Activated CD4-positive, alpha-beta T cell treated with anti-CD3 and anti-CD28 coated beads, Interleukin-2, amount 50 U/mL, for 16 hours (primary cell): ENCODE measurements at places on chromosomes 1 and 21.

DNA sequence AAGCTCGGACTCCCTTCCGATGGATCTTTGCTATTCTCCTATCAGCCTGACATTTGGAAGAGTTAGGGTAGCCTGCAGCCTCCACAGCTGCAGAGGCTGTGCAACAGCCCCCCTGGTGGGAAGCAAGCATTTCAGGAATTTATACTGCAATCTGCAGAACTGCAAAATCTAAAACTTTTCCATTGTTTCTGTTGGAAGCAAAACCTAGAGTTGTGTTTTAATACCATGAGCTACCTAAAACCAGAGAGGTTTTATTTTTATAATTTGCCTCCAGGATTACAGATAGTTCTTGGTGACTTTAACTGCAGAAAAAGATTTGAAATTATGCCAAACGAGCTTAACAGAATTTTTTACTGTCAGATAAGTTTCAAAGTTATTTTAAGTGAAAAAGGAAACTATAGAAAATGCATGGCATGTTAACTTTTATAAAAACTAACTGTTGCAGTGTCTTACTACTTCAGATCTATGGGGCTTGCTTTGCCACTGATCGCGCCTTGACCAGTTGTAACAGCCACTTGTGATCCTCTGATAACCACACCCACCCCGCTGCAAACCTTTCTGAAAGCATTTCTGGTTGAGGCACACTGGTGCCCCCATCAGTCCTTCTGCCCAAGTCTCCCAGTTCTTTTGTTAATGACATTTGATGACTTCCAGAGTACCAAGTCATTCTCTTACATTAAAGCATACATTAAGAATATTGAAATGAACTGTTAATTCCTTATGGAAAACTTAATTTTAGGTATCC is 64.8 kb downstream of the PRDM2 start:
- no peak for DNase-seq

- DNase-seq = no peak
These were observed 22.6 kb upstream of the TRABD2B start for GRCh38 chr1:48019714-48020315.

DNA sequence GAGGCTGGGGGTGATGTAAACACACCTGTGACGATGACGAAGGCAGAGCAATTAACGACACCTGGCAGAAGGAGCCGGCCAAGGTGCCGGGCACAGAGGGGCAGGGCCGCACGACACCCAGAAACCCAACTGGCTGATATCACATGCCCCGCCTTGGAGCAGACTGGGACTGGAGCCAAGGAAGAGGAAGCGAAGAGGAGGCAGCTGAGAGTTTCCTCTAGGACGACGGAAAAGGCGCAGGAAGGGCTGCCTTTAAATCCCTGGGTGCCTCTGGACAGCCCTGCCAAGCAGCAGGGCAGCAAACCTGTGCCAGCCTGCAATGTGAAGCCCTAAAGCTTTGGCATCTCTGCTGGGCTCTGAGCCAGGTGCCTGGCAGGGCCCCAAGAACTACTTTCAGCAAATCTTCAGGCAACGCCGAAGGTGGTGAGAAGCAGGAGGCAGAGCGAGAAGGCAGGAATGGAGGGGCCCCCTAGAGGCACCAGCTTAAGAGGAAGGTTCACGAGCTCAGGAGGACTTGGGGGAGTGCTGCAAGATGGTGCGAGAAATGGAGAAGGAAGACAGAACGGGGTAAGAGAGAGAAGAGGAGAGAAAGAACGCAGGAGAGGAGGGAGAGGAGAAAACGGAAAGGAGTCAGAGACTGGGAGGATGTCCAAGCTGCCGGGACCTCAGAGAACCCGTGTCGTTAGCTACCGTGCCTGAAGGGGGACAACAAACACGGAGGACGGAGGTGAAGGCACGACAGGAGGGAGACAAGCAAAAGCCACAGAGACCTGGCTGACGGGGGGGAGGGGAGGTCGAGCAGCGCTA is 25.3 kb upstream of the PEF1 start:
- peak; percentile 12 for DNase-seq

- no peak for DNase-seq
These were observed 26.4 kb downstream of the LRRC53 start for GRCh38 chr1:74486036-74486435.

DNA sequence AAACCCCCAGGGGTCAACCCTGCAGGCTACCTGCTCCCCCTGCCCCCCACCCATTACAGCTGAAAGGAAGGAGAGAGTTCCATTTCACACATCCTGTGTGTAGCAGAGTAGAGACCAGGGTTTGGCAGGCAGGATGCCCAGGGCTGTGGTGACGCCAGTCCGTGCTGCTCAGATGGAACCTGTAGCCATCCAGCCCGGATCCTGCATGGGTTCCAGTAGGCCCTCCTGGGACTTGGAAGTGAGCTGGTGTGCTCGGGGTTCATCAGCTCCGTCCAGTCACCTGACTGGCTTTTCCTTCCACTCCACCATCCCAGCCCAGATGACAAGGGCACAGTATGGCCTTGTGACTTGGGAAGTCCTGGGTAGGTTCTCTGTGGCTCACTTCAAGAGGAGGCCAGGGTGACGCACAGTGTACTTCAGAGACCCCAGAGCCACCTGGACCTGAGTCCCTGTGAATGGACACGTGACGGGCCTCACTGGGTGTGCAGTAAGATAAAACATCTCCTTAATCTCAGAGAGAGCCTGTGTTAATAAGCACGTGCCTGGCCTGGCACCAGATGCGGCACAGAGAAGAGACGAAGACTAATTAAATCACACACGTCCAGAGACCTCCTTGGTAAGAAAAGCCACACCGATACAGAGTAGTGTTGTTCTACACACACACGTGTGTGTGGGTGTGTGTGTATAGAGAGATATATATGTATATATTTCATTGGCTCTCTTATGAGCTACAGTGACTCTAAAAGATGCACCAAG is 16.0 kb downstream of the ITPKB start:
- no peak for DNase-seq

- no peak for DNase-seq
These were observed 23.1 kb upstream of the ADGRB2 start for GRCh38 chr1:31787261-31787660.

DNA sequence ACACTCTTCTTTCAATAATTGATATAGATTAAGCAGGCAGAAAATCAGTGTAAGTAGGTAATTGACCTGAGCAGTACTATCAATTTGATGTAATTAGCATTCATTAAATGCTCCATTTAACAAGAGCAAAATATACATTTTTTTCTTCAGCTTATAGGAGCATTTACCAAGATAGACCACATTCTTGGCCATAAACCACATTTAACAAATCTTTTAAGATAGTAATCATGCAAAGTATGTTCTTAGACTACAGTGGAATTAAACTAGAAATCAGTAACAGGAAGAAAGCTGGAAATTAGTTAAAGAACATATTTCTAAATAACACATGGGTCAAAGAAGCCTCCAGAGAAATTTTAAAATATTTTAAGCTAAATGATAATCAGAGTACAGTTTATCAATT is 8.7 kb upstream of the PRKACB start:
- DNase-seq = no peak

- DNase-seq = no peak
These were observed 91.1 kb downstream of the MTR start for GRCh38 chr1:236886199-236886598.

- DNase-seq = no peak
These were observed 121.5 kb downstream of the LMO4 start for GRCh38 chr1:87450136-87450535.

DNA sequence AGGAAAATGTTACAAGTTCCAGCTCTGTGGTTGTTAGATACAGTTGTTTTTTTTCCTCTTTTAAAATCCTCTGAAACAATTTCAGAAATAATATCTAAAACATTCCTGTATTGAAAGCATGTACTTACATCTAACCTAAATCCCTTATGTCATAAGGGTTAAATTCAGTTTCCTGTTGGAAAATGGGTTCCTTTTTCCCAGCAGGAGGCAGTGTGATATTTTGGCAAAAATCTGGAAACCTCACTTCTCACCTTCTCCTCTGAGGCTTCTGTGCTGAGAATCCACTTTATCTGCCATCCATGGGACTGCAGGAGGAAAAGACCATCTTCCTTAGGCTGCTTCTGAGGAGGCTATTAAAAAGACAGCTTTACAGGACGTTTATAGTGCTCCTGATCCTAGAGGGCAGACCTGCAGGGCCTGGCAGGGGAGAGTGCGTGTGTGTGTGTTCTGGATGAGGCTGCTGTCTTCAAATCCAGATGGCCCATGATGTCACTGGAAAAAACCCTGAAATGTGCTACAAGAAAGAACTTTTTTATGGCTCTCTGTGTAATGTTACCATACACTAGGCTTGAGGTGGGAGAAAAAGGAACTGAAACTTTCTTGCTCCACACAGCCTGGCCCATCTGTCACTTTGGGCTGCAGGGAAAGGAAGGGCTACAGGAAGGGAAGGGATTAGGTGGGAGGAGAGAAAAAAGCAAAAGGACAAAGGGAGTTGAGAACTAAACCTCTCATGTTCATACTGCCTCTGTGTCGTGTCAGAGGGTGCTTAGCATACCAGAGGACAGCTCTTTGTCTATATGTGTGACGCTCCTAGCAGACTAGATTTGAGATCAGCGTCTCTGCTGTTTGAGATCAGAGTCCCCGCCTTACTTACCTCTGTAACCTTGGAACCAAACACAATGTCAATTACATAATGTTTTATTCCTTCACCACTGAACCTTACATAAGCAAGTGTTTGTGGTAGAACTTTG is 379.2 kb upstream of the SPAG17 start:
- no peak for DNase-seq

GRCh38 chr1:117138561-117138960 is 17.0 kb upstream of the TRIM45 start:
- no peak for DNase-seq

GRCh38 chr1:172040466-172040865 is 199.2 kb downstream of the DNM3 start:
- no peak for DNase-seq

DNA sequence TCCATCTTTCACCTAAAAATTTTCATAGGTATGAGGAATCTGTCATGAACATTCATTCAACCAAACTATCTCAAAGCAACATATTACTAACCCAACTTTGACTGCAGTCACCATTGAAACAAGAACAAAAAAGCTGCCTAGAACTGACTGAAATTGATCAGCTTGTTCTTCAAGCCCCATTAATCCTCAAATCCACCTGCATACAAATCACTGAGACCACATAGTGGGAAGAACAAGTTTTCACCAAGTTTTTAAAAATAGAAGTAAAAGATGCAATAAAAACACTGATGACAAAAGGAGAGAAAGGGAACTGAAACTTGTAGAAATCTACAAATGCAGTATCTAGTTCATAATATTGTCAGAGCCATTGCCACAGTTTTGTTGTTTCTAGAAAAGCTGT is 6.1 kb downstream of the SORT1 start:
- DNase-seq = no peak

- DNase-seq = no peak
These were observed 8.5 kb downstream of the SSR2 start for GRCh38 chr1:156012051-156012817.

- no peak for DNase-seq
These were observed 874.4 kb downstream of the KCNT2 start for GRCh38 chr1:195733826-195734225.

- DNase-seq = no peak
These were observed 3.7 kb upstream of the SDE2 start for GRCh38 chr1:226002667-226003501.

GRCh38 chr21:37208056-37208721 is 58.9 kb downstream of the VPS26C start:
- DNase-seq = peak; percentile 47

DNA sequence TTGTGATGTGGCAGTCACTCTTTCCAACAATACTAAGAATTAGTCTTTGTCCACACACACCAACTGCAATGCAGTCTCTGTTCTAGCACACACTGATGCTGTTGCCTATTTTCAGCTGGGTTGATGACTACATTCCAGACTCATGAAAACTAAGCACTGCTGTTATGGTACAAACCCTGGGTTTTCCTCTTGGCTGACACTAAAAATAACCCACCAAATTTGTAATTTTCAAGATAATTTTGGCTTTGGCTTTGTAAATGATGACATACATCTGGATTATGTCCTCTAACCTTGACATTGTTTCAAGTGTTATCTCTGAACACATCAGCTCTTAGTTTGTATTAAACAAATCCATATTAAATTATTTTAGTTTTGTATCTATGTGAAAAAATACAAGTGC is 444.8 kb downstream of the PTPRC start:
- no peak for DNase-seq

- DNase-seq = no peak
These were observed 3.5 kb upstream of the CELA2A start for GRCh38 chr1:15452866-15453571.

DNA sequence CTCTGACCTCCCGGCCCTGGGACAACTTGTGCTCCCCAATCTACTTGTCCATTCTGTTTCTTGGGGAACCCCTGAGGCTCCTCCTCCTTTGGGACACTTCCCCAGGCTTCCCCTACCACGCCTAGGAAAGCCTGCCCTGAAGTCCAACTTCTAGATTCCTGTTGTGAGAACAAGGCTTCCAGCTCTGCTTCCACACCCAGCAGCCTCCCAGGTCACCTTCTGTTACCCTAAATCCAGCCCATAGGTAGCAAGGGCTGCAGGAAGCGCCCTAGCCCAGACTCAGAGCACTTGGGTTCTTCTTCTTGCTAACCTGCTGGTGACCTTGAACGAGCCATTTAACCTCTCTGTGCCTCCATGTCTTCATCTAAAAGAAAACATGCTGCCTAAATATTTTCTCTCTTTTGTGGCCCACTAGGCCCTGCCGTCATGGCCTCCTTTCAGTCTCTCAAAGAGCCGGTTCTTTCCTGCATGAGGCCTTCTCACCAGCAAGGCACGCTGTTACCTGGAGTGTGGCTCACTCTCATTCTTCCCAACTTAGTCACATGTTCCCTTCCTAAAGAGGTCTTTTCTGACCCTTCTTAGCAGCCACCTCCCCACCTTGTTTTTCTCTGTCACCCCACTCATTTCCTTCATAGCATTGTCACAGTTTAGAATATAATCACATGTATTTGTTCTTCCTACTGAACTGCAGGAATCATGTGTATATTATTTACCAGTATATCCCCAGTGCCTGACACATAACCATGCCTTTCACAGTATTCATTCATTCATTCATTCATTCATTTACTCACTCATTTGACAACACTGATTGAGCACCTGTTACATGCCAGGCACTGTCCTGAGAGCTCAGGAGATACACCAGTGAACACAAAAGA is 1.4 kb downstream of the CAPN2 start:
- no peak for DNase-seq

- DNase-seq = no peak
These were observed at the start of gene KRTAP10-10 for GRCh38 chr21:44637018-44637850. KRTAP10-10 (plus strand) TSS chr21:44637356; CDS start chr21:44637418, 62 bp downstream.

DNA sequence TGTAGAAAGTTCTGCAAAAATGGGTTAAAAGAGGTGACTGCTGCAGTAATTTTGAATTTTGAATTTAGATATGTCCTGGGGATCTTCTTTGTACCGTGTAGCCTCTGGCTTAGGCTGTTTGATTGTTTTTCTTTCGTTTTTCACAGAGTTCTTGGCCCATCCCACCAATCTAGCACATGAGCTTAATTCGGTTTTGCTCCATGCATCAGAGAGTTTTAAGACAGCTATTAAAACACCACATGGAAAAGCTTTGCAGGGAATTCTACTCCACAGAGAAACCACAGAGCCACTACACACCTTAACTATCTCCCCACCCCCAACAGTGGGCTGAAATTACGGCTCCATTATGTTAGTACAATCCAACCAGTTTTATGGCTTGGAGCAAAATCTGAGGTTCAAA is 25.5 kb downstream of the SPAG17 start:
- no peak for DNase-seq

GRCh38 chr1:106926803-106927582 is 129.5 kb upstream of the PRMT6 start:
- no peak for DNase-seq
